ENCODE measurements at places on chromosomes 4 and X.

DNA sequence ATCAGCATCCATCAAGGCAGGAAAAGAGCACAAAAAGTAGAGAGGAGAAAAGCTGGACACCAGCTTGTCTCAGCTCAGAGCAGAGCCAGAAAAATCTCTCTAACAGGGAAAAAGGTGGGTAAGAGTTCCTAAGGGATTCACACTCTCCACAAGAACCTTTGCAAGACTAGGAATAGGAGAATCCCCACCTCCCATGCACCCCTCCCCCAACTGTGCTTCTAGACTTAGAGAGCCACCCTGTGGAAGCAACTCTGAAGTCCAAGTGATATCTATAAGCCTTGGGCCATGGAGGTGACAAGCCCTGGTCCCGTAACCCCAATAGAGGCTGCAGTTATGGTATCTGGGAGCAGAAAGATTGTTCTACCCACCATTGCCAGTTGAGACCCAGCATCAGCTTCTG lies 267.6 kb upstream of the MTMR8 start:
- DNase-seq: no peak

DNA sequence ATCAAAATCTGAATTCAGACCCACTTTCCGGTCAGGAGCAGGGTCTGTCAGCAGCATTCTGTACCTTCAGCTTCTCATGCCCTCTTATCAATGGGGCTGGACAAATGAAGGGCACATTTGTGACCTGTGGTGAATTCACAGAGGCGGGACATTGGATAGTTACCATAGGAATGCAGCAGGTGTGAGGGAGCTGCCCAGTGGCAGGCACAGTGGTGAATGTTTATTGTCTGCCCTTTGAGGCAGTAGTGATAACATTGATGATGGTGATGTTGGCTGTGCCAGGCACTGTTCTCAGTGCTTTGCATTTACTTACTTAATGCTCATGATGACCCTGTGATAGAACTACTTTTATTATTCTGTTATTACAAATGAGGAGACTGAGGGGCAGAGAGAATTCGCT lies 101.2 kb upstream of the KIT start:
- DNase-seq: no peak

DNA sequence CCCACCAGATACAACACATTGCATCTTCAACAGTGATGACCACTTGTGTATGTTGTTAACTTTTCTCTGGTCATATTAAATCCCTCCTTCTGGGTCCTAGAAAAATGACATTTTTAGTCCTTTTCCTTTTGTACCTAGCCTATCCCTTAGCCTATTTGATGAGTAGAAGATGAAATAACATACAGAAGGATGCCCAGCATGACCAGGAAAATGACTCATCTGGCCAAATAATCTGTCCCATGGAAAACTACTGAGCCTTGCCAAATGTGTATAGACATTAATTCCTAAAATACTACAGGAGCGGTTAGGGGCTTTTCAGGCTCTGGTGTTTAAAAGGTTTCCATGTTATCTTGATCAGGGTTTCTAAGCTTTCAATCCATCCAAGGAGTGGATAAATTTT lies 129.0 kb upstream of the KCNIP4 start:
- no peak for DNase-seq

DNA sequence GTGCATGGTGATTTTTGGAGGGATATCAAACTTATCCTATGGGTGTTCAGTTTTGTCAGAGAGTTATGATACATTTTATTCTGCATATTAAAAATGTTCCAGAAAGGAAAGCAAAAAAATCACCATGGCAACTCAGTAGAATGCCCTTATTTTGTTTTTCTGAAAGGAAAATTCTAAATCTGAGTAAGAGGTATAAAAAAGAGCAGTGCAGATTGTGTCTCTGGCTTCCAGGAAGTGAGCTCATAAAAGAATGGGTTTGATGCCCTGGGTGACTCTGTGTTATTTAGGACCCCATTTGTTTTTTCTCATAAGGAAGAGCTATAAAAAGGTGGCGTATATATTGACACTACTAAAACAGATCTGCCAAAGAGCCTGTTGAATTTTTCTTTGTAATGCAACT lies 128.8 kb downstream of the UCHL1 start:
- DNase-seq: peak; percentile 10

DNA sequence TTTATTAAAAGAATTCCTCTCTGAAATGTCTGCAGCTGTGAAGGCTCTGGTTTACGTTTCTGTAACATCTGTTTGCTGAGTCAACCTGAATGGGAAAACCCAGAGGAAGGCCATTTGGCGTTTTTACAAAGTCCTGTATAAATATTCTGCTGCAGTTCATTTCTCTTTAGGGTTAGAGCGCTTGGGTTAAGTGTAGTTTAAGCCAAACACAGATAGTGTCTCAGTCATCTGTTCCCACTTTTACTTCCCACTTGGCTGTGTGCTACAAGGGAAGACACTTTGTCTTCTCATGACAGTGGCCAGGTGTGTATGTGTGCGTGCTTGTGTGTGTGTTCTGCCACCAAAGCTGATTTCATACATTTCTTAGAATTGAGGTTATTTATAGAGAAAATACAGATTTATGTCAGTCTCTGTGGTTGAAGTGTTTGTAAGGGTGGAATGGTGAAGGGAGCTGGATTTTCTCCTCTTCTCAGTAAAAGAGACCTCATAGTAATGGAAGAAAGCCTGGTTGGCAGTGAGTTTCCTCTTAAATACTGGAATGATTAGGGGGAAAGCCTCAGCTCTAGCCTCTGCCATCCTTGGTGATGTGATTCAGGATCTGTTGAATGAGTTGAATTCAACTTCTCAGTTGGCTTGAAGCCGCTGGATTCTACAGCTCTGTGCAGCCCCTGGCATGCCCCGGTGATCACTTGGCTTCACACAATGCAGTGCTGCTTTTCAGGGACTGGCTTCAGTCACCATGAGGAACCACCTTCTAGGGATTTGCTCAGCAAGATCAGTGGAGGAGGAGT lies 50.6 kb downstream of the JADE1 start:
- DNase-seq: peak; percentile 8

DNA sequence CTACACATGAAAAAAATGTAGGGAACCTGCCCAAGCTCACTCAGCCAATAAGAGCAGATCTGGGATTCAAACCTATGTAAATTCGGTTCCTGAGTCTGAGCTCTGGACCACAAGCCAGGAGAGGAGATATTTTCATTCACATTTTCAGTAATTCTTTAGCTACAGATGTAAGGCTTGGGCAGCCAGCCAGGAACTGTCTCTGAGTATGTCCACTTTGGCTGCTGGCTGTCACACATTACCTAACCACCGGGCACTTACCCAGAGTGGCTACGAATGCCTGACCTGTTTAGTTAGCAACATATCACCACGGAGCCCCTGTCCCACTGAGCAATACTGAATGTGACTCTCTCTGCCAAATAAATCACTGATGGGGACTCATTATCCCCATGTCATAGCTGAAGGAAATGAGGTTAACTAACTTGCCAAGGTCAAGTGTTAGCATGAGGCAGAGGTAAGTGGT lies 15.3 kb downstream of the USP46 start:
- DNase-seq: no peak

Data from hippocampal formation (tissue), 2 donors.